ENCODE measurements at places on chromosomes 6 and 20. TPM values are rescaled to one million over a fixed set of nuclear protein-coding genes. Genes with fewer than 3 reads are reported as not detected.

- no peak for DNase-seq
Measured at GRCh38 chr20:52889225-52889624, 82.9 kb upstream of the TSHZ2 start.

GRCh38 chr20:11993886-11994461, 76.3 kb downstream of the BTBD3 start:
- DNase-seq: no peak

DNA sequence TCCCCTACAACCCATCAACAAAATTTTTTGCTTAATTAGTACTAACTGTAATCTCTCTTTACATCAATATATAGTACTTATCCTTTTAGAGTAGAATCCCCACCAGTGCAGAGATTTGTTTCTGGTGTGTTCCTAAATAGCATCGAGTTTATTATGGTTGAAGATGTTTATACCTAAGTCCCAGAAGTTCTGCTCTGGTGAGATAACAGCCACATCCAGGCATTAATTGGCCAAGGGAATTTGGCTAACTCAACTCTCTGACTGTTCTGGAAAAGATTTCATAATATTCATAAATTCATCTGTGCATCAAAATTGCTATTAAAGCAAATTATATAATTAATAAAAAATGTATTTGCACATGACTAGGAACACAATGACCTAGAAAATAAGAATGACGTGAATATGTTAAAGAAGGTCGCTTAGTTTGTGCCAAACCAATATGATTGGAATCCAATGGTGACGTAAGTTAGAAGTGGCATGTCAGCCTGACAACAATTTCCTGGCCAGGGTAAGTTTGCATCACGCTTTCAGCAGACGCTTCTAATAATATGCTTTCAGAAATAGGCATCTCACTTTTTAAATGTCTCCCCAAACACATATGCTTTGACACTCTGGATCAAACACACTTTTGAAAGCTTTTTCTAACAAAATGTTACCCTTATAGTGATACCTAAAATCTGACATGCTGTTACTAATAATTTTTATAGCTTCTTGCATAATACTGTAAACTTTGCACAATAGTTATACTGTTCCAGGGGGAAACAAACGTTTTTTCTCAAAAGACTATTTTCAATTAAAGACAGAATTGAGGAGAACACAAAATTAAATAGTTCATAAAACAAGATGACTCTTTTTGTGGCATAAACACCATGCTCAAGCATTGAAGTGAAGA, 236.7 kb downstream of the TENT5A start:
- no peak for DNase-seq

The ADGRB3 gene
- not detected for total RNA-seq

GRCh38 chr6:109713097-109713496, 22.0 kb downstream of the FIG4 start:
- DNase-seq: no peak

GRCh38 chr6:39049575-39050283, 1.1 kb downstream of the GLP1R start:
- no peak for DNase-seq

GRCh38 chr6:30964075-30964474, 19.4 kb upstream of the MUC21 start:
- no peak for DNase-seq

The PGC gene
- total RNA-seq: not detected

The ULBP1 gene
- 0.64 TPM for total RNA-seq

The HRH3 gene
- not detected for total RNA-seq

- no peak for DNase-seq
Measured at GRCh38 chr6:113564371-113565171, 292.6 kb upstream of the MARCKS start.
